ENCODE measurements at places on chromosomes 11 and 22.

- no peak for DNase-seq
Observed at GRCh38 chr11:69797156-69797555, 22.0 kb upstream of the FGF4 start.

DNA sequence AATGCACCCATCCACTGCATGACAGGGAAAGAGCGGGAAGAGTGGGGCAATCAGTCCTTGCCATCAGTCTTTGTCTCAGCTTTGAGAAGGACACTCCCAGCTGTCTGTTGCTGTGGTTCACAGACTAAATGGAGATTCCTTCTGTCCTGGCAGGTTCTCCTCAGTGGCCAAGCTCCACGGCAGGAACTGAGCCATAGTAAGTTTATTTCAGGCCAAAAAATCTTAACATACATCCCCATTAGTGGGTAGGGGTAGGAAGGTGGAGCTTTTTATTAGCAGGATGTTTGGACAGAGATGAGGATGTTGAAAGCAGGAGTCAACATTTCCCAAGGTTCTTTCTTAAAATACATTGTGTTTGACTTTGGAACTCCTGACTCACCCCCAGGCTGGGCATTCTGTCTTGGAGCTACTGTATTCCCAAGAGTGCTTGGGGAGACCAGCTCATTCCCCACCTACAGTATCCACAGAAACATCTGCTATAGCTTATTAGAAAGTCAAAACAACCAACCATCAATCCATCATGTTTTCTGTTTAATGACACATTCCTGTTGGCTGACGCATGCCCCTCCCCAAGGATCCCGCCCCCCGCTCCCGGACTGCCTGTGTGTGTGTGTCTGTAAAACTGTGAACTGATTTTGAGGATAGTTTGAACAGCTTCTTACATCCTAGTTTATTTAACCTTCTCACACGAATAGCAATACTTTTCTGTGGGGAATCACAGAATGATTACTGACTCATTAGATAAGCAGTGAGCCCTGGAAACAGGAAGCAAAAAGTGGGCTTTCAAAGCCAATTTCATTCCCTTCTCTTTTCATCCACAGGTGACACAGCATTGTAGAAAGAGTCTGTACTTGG lies 109.5 kb downstream of the CCDC81 start:
- no peak for DNase-seq

DNA sequence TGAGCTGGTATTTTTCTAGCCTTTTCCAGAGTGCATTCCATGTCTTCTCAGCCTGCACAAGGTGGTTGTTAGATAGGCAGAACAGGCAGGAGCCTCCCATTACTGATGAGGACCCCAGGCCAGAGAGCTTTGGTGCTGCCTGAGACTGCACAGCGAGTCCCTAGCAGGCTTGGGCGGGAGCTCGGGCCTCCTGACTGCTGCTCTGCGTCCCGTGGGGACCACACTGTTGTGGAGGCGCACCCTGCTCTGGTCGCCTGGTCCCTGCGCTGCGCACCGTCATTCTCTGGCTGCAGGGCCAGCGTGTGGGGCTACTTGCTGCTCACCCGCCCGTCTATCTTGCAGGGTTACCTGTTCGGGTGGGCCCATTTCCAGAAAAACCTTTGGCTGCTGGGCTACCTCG lies 8.5 kb downstream of the TPCN2 start:
- no peak for DNase-seq

DNA sequence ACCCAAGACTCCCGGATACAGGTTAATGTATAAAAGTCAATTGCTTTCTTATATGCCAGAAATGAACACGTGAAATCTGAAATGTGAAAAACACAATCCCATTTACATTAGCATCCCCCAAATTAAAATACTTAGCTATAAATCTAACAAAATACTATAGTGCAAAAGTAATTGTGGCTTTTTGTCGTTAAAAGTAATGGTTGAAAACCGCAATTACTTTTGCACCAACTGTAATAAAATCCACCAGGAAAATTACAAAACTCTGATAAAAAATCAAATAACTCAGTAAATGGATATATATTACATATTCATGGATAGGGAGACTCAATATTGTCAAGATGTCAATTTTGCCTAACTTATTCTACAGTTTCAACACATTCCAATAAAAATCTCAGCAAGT lies 4.6 kb downstream of the TMEM225 start:
- DNase-seq: no peak
